Muscle of back (tissue), 13 donors: ENCODE measurements at places on chromosomes 12 and 14.

GRCh38 chr14:76465664-76466063, 89.7 kb downstream of the ESRRB start:
- no peak for DNase-seq

DNA sequence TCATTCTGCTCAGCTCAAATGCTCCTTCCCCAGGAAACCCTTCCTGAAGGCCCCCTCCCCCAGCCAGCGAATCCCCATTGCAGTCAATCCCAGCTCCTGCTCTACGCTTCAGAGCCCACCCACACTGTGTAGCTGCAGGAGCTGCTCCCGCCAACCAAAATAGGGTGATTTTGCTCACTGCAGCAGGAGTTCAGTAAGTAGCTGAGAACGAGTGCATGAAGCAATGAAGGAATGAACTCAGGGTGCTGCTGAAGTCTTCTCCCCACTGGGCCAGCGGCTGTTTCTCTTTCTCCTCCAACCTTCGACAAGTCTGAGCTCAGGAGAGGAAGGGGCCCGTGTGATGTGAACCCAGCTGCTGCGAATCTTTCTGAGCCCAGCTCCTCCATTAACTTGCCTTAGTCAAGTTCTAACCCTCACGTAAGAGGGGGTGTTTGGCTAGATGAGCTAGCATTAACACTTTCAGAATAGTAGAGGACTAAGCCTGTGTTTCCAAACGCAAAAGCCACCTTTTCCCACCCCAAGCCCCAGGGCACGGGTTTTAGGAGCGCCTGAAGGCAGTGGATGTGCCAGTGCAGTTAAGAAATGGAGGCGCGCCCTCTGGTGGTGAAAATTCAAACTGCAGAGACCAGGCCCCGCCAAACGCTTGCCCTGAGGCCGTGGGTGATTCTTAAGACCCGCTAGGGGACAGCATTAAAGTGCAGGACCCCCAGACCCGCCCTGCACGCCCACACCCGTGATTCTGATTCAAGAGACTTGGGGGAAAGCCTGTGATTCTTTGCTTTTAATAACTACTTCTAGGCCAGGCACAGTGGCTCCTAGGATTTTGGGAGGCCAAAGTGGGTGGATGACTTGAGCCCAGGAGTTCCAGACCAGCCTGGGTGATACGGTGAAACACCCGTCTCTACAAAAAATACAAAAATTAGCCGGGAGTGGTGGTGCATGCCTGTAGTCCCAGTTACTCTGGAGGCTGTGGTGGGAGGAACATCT, 11.9 kb upstream of the SERPINA4 start:
- DNase-seq: no peak

DNA sequence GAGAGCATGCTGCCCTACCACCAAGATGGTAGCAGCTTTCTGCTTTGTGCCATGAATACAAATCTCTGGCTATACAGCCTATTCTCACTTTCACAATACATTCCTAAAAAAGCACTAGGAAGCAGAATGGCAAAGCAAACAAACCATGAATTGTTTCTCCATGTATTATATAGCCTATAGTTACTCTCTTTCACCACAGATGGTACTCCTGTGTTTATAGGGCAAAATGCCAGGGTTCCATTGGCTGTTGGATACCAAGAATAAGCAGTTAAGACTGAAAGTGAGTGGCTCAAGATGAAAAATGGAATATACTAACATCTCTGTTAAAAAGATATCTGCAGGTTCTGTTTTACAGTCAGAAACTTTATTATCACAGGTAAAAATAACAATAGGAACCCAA, 11.1 kb downstream of the ARF3 start:
- DNase-seq: no peak

GRCh38 chr12:14723763-14724162, 27.4 kb upstream of the GUCY2C start:
- peak; percentile 2 for DNase-seq

- DNase-seq: no peak
Observed at GRCh38 chr12:43281563-43281962, 270.4 kb downstream of the ADAMTS20 start.

DNA sequence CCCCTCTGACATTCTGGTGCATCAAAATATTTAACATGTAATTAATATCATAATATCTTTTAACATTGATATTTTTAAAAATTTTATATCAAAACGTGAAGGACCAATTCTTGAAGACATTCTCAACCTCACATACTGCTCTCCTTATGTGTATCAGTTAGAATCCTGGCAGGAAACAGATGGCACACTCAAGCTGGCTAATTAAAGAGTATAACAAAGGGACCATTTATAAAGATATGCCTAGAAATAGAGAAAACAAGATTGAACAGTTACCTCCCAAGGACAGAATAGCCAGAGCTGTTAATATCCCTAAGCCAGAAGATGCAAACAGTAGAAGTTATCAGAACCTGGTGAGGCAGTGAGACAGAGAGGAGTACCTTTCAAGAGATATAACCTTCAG, 368.7 kb downstream of the NELL2 start:
- no peak for DNase-seq

- no peak for DNase-seq
Observed at GRCh38 chr14:90111895-90112534, 50.2 kb downstream of the KCNK13 start.

DNA sequence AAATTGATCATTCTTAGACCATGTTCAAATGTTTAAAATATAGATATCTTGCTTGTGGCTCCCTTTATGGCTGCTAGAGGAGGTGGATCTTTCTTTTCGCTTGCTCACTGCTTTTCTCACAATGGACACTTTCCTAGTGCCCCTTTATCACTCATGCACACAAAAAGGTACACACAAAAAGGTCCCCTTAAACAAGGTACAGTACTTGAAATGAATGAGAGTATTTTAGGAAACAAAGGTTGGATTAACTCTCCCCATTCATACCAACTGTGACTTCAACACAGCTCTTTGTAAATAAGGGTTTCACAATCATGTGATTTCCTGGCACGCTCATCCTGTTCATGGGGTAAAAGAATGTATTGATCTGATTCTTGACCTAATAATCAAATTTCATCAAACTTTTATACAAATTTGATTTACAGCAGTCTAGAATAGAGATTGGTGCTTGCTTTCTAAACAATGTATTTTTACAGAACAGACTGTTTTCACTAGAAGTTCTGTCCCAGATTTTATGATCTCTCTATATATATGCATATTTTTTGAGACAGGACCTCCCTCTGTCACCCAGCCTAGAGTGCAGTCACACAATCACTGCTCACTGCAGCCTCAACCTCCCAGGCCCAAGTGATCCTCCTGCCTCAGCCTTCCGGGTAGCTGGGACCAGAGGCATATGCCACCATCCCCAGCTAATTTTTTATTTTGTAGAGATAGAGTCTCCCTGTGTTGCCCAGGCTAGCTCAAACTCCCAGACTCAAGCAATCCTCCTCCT, 34.4 kb upstream of the EPS8 start:
- no peak for DNase-seq

GRCh38 chr12:132185705-132186104, 41.4 kb downstream of the NOC4L start:
- no peak for DNase-seq

- DNase-seq: no peak
Observed at GRCh38 chr12:56127485-56127887, 581 bp upstream of the ESYT1 start.

DNA sequence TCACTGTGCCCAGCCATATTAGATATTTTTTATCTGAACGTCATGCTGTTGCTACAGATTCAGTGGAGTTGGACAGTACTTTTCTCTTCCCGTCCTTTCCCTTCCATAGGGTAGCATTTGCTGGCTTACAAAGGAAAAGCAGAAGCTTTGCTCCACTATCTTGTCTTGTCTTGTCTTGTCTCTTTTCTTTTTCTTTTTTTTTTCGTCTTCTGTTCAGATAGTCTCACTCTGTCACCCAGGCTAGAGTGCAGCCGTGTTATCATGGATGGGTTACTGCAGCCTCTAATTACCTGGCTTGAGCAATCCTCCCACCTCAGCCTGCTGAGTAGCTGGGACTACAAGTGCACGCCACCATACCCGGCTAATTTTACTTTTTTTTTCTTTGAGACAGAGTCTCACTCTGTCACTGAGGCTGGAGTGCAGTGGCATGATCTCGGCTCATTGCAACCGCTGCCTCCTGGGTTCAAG, 21.1 kb downstream of the OR10G3 start:
- no peak for DNase-seq

DNA sequence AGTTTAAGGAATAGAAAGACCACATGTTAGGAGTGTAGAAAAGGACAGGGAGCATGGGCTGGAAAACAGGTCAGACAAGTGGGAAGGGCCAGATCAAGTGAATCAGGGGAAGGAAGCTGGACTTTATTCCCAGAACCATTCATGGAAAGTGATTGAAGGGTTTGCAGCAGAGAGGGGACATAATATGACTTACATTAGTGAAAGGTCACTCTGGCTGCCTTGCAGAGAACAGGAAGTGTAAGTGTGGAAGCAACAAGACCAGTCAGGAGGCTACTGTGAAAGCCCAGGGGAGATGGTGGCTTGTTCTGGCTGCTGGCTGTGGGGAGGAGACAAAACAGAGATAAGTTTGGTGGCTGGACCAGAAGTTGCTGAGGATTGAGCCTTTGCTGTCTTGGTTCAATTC, 69.1 kb downstream of the VCPKMT start:
- DNase-seq: peak; percentile 82

- DNase-seq: peak; percentile 34
Observed at GRCh38 chr14:76639606-76640229, 121.5 kb upstream of the VASH1 start.

- DNase-seq: no peak
Observed at GRCh38 chr14:77180726-77181602, 634 bp upstream of the TMEM63C start.

DNA sequence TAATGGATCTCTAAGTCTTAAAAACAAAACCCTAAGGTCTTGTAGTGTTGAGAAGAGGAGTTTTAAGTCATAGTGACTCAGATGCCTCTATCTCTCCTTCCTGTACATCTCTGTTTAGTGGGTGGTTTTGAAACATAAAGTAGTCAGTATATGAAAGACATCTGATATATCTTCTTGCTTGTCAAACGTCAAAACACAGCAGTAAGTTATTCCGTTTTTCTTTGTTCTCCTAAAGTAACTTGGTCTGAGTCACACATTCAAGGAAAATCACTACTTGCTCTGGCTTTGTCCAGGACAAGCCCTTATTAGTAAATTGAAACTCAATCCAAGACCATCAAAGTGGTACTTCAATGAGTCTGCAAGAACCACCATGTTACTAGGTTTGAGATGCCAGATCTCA, 1172.5 kb downstream of the BCL11B start:
- DNase-seq: no peak

DNA sequence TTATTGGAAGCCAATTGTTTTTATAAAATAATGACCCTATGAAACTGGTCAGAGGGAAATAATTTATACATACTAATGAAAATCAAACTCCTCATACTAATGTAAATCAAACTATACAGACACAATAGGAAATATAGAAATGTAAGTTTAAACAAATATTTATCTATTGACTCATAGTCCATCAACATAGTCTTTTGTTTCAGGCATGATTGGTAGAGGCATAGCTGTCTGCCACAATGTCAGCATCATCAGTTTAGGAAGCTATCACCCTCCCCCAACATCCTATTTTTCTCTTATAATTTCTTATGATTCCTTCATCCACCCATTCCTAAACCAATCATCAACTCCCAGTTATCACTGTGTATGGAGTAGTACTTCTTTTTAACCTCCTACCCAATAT, 117.7 kb downstream of the SLC38A6 start:
- no peak for DNase-seq

GRCh38 chr12:24488906-24489619, 459.8 kb downstream of the BCAT1 start:
- no peak for DNase-seq

DNA sequence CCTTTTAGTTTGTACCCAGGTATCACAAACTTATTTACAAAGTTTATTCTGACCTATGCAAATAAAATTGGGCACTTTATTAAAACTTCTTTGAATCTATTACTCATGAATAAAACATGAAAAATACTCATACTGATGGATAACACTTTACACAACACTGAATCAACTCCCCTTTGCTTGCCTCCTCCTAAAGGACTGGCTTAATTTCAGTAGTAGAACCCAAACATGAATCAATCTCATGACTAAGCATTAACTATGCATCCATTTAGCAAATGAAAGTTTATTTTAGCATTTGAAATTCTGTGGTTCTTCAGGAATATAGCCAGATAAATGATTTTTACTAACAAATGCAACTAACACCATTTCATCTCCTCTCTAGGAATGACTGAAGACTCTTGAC, 32.4 kb downstream of the DENND5B start:
- no peak for DNase-seq

DNA sequence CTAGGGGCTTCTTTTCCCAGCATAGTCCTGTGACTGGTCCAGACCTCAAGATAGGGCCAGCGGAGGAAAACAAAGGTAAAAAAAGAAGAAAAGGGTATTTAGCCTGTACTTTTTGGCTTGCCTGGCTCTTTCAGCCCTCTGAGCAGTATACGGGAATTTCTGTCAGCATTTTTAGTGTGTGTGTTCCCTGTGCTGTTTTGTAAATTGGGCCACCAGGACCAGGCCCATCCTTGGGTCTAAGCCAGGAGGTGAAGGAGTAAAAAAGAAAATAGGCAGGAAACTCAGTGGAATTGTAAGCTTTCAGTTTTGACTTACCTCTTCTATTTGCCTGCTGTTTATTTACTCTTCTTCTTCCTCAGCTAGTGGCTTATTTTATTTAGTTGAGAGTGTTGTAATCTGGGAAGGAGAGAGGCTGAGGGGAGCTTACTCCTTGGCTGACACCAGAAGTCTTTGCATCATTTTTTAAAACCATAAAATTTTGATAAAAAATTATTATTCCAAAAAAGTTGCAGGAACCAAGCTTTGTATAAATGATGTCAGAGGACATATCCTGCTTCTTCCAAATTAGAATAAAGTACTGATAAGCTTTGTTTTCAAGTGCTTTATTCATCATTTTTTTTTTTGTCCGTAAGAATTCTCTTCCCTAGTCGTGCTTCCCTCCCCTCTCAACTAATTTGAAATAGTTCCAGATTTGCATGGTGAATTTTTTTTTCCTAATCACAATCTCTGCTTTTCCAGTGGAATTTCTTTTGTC, 63.7 kb downstream of the DIP2B start:
- peak; percentile 27 for DNase-seq

GRCh38 chr12:124318278-124319020, 23.6 kb downstream of the RFLNA start:
- no peak for DNase-seq

DNA sequence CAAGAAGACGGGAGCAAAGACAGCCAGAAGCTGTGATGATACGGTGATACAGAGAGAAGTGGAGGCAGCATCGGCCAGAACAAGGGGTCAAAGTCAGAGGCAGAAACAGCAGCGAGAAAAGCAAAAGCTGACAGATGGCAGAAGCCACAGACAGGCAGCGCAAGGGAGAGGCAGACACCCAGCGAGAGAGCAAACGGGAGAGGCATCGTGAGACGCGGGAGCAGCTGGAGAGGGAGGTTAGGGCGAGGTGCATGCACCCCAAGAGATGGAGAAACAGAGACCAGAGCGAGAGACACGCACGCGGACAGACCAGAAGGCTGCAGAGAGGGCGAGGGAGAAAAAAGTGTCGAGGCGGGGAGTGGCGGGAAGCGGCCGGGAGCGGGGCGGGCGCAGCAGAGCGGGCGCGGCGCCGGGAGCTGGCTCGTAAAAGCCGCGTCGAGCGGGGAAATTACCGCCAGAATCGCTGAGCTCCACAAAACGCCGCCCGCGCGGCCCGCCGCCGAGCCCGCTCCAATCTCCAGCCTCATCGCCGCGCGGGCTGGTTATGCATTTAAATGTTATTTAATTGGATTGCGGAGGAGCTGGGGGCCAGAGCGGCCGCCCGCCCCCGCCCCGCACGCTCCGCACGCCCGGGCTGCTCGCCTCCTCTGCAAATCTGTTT, 15.6 kb downstream of the SMUG1 start:
- peak; percentile 74 for DNase-seq
